GM12878 (cell line): ENCODE measurements at places on chromosomes 12 and 14. TPM values are rescaled to one million over a fixed set of nuclear protein-coding genes. Genes with fewer than 3 reads are reported as not detected.

GRCh38 chr14:22403296-22403695, 185.7 kb downstream of the DAD1 start:
- DNase-seq: no peak

DNA sequence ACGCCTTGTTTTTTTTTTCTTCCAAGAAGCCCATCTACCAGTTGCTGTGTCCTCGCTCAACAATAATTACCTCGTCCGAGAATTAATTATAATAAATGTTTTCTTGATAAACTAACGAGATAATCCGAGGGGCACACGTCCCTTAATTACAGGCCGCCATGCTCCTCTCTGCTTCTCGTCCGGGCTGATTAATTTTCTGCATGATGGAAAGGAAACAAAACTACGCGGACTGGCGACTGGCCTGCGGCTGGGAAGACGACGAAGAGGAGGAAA, 2.2 kb downstream of the OTX2 start:
- no peak for DNase-seq

DNA sequence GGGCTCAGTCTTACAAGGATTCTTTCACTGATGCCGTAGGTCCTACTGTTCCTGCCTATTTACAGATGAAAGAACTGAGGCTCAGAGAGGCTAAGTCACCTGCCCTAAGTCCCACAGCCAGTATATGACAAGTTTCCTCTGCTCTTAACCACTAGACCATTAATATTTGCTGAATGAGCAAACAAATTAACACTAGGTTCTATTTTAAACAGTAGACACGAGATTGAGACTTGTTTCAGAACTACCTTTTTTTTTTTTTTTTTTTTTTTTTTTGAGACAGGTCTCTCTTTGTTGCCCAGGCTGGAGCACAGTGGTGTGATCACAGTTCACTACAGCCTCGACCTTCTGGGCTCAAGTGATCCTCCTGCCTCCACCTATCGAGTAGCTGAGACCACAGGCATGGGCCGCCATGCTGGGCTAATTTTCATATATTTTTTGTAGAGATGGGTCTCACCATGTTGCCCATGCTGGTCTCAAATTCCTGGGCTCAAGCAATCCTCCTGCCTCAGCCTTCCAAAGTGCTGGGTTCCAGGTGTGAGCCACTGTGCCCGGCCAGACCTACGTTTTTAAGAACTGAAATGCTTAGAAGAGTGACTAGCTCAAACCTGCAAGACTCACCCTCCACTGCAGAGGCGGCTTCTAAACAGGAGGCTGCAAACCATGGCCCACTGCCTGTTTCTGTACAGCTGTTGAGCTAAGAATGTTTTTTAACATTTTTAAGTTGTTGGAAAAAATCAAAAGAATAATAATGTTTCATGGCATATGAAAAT, 12.9 kb downstream of the SYNE3 start:
- DNase-seq: peak; percentile 74

DNA sequence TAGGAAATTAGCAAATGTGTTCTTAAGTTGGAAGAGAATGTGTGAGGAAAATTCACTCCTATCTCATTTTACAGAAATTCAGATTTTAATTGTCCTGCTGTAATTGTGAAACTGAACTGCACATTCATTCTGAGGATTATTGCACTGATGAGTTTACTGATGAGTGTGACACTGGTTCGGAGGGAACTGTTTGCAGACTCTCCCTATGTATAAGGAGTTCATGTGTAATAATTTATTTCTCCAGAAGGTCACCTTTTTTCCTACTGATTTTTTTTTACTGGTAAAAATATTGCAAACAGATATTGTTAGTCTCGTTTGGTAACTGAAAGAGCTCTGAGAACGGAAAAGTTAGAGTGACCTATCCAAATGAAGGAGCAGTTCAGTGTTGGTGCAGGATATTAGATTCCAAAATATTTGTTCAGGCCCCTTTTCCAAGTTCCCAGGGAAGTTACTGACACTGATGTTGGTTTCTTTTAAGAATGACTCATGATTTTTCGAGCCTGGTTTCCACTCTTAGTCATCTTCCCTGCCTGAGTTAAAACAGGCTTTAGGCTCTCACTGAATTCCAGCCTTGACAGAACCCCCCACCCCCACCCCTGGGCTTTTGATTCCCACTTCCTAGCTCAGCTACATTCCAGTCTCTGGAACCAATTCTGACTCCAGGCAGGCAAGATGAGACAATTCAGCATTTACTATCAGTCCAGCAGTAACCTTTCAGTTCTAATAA, 18.4 kb downstream of the ANO6 start:
- DNase-seq: no peak

DNA sequence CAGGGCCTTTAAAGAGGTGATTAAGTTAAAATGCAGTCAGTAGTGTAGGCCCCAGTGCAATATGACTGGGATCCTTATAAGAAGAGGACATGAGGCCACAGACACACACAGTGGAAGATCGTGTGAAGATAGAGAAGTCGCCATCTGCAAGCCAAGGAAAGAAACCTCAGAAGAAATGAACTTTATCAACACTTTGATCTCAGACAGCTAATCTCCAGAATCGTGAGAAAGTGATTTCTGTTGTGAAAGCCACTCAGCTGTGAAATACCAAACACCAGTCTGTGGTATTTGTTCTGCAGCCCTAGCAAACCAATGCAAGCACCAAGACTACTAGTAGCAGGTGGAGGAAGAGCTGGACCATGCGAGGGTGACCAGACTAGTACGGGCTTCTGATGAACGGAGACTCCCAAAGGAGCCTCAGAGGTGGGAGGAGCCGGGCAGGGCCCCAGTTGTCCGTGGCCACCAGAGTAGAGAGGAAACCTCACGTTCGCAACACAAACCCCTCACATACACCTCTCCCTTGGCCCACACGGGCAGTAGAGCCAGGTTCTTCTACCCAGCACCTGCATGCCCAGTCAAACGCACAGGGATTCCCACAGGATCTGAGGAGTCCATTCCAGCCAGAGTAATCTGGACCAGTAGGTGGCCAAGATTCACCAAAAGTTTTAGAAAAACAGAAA, 243.0 kb downstream of the TTC8 start:
- DNase-seq: no peak

GRCh38 chr12:68420225-68421010, 88.3 kb upstream of the MDM1 start:
- DNase-seq: no peak

- DNase-seq: no peak
Observed at GRCh38 chr12:122887819-122888212, 8.1 kb downstream of the VPS37B start.

DNA sequence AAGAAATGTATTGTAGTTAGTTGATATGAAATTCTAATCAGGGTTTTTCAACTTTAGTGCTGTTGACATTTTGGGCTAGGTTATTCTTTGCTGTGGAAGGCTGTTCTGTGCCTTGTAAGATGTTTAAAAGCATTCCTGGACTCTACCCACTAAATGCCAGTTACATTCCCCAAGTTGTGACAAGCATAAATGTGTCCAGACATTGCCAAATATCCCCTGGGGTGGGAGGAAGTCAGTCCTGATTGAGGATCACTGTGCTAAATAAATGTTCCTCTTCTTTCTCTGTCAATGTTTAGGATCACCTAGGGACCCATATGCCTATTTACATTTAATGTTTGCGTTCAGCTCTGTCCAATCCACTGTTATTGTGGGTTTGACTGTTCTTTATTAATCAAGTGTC, 268.3 kb downstream of the TMTC2 start:
- no peak for DNase-seq

- no peak for DNase-seq
Observed at GRCh38 chr12:63068857-63069442, 82.1 kb downstream of the AVPR1A start.

DNA sequence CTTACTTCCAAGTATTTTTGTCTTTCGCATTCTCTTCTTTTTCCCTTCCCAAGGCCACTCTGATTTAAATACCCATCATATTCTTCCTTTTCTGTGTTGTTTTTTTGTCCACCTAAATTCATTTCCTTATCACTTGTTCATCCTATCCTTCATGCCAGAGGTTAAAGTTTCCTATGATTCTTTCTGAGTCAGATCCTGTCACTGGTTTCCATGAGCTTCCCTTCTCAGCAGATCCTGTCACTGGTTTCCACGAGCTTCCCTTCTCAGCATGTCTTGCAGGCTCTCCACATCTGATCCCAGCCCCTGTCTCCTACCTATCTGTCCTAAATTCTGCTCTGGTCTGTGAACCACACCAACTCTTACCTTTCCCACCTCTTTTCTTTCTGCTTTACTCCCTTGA, 311.8 kb upstream of the RGS6 start:
- DNase-seq: no peak

GRCh38 chr14:102606296-102606695, 13.8 kb downstream of the RCOR1 start:
- DNase-seq: peak; percentile 68

DNA sequence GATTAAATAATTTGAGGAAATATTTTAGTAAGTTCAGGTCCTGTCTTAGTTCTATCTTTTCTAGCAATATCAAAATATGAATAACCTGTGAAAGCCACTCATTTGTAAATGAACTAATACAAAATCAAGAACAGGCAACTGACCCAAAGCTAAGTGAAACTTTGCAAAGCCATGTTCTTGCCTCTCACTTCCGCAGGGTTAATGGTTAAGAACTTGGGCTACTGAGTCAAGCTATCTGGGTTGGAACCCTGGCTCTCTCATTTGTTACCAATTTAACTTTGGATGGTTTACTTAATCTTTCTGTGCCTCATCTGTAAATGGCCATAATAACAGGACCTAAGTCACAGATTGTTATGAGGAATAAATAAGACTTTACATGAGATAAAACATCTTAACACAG, 2.8 kb downstream of the KIF21A start:
- no peak for DNase-seq

- DNase-seq: no peak
Observed at GRCh38 chr12:131353826-131354225, 357.1 kb upstream of the SFSWAP start.

DNA sequence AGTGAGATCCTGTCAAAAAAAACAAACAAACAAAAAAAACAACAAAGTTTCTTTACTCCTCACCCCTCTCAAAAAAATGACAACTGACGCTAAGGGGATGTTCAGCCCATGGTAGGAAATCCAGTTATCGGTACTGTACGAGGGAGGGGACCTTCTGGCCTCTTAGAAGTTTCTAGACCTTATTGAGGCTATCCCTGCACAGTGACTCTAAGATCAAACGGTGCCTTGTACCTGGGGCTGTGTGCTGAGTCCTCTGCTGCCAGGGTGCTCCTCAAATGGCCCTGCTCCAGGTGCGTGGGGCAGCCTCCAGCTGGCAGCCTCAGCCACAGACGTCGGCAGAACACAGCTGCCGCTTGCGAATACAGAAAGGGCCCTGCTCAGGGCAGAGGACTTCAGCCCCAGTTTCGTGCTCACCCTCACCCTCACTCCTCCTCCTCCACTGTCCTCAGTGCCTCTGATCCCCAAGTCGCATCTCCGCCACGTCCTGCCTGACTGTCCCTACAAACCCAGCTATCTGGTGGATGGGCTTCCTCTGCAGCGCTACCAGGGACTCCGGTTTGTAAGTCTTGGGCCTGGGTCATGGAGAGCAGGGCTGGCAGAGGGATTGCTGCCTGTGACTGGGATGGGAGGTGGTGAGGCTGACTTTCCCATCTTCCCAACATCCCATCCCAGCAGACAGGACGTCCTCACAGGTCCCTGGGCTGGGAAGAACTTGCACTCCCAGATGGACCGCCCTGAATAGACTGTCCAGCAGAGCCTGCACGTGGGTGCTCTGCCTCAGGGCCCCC, 90.9 kb downstream of the B4GALNT3 start:
- no peak for DNase-seq

- no peak for DNase-seq
Observed at GRCh38 chr14:96363751-96364336, 518 bp downstream of the GSKIP start.

- DNase-seq: no peak
Observed at GRCh38 chr12:2264651-2265232, 212.0 kb downstream of the CACNA1C start.

DNA sequence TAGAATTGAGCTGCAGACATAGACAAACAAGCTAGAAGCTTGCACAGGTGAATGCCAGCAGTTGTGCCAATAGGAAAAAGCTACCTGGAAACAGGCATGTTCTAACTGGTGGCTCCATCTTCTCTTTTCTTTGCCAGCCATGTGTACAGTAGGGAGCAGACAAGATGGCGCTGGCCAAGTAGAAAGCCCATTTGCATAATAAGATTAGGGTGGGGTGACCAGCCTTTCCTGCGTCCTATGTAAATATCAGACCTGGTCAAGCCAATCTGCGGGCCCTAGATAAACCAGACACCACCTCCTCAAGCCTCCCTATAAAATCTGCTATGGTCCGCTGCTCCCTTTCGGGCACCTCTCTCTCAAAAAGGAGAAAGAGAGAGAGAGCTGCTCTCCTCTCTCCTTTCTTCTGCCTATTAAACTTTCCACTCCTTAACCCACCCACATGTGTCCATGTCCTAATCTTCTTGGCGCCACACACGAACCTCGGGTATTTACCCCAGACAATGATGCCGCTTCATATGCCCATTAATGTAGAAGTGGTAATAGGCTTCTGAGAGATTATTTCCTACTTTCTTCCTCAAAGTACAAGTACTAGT, 201.0 kb downstream of the SLC25A21 start:
- no peak for DNase-seq

DNA sequence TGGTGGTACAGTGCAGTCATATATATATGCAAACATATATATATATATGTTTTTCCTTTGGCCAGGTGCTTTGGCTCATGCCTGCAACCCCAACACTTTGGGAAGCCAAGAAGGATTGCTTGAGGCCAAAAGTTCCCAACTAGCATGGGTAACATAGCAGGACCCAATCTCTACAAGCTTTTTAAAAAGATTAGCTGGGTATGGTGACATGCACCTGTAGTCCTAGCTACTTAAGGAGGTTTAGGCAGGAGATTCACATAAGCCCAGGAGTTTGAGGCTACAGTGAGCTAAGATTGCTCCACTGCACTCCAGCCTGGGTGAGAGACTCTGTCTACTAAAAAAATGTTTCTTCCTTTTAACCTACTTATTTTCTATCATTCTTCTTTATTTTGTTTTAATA, 10.2 kb downstream of the PZP start:
- DNase-seq: no peak

DNA sequence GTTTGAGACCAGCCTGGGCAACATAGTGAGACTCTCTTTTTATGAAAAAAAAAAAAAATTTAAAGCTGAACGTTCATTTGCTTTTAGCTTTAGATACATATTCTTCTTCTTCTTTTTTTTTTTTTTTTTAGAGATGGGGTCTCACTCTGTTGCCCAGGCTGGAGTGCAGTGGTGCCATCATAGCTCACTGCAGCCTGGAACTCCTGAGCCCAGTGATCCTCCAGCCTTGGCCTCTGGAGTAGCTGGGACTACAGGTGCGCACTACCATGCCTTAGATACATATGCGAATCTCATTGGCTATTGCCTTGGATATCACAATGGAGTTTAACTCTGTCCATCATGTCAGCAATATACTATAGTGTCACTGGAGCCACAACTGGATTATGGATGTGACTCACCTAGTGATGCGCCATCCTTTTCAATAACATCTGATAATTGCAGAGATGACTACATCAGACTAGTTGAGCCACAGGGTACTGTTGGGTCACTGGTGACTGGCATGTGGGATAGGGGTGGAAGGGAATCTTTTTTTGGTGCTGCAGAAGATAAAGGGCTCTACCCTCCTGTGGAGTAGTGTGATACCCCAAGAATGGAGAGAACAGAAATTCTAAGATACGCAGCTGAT, 2.7 kb upstream of the ADIPOR2 start:
- no peak for DNase-seq

FOXA1 gene
- total RNA-seq: 0.18 and 0.61 TPM in 2 replicates

APEX1 gene
- 262 and 271 TPM in 2 replicates for total RNA-seq

TAS2R13 gene
- 0.72 and 1.0 TPM in 2 replicates for total RNA-seq

FAM222A gene
- total RNA-seq: 0.37 and 0.49 TPM in 2 replicates

ZC2HC1C gene
- total RNA-seq: 1.1 and 1.7 TPM in 2 replicates

LBHD2 gene
- total RNA-seq: not detected in 2 replicates
